ENCODE measurements at places on chromosomes 1 and 21.

- DNase-seq, result no peak
Measured at GRCh38 chr1:234473118-234473517, 5.9 kb downstream of the TARBP1 start.

GRCh38 chr1:212938846-212939245 lies 11.5 kb upstream of the VASH2 start:
- DNase-seq, result no peak

DNA sequence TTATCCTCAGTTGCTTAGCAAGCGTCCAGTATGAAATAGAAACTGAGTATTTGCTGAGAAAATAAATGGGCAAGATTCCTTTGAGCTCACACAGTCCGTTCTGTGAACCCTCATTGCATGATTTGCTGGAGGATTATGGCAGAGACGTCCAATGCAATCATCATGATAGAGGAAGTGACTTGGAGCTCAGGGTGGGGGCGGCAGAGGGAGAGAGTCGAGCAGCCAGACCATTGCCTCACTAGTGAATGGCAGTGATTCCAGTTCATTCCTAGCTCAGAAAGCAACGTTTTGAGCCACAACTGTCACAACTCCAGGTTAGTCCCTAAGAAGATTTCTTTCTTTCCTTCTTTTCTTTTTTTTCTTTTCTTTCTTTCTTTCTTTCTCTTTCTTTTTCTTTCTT lies 27.5 kb upstream of the COL9A2 start:
- peak; percentile 65 for DNase-seq

DNA sequence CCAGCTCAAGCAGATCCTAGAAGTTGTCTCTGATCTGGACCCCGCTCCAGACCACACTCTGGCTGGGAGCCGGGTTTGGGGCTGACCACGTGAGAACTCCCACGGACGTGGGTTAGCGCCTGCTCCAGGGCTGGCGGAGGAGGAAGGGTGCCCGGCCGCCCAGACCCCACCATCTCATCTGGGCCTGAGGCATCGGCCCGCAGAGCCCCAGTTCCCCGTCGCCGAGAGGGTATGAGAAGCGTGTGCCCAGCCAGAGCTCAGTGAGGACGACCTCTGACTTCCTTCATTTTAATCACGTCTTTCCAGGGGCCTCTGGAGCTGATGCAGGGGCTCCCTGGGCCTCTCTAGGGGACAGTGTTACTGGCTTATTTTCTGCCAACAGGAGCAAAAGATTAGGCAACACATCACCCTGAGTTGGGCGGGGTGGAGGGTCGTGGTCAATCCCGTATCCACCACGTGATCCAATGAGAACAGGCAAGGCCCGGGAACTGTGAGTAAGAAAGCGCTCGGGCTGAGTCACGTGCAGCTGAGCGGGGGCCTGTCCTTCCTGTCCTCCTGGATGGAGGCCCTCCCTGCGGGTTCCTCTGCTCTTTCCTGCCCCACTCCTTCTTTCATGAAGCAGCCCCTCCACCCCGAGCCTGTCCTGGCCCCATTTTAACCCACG lies 81.1 kb downstream of the SIK1 start:
- peak; percentile 48 for DNase-seq

DNA sequence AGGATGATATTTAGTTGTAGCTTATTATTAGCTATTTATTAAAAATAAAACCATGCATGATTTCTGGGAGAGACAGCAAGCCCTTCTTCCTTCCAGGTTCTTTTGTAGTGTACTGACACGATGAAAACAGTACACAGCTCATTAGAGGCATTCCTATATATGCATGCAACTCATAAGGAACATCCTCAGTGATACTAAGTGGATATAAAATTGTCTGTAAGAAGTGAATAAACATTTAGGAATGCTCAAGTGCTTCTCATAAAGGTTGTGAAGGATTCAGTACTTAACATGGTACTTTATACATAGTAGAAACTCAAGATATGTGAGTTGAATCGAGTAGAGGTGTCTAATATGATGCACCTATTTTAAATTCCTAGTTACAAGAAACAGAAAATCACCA lies 287.7 kb downstream of the SDCCAG8 start:
- DNase-seq, result no peak
